ENCODE measurements at places on chromosomes 2 and 18.
A peak's percentile ranks its signal among the peaks of the same experiment; 100 is the strongest.

GRCh38 chr18:14945984-14946383 lies 198.0 kb downstream of the ANKRD30B start:
- no peak for DNase-seq

DNA sequence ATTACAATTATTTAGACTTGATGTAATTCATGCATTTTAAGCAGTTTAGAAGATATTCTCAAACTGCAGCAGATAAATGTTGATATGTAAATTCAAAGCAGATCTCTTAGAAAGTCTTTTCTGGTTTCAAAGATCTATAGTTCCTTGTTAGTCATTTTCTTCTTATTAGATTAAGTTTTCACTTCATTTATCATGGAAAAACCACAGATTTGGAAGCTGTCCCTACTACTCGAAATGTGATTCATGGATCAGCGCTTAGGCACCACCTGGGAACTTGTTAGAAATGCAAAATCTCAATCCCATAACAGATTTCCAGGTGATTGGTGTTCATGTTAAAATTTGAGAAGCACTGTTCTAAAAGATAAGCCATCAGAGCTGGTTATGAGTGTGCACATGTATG lies 92.8 kb upstream of the CDH2 start:
- no peak for DNase-seq

GRCh38 chr2:19949071-19949470 lies 40.8 kb downstream of the WDR35 start:
- DNase-seq, result no peak

- no peak for DNase-seq
Measured at GRCh38 chr2:69985216-69985615, 23.8 kb upstream of the ASPRV1 start.

DNA sequence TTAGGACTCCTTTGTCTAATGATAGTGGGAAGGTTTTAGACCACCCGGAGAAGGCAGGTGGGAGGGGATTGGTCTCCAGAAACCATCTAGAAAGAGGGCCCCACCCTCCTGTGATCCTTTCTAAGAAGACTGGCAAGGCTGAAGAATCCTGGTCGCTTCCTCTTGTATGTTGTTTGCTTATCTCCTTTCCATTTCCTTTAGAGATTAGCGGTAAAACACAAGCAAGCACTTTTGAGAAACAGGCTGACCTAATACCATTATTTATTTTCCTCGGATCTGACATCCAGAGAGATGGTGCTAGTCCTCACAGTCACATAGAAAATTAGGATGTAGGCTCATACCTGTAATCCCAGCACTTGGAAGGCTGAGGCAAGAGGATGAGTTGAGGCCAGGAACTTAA lies 45.2 kb upstream of the SPRED2 start:
- DNase-seq, result no peak

DNA sequence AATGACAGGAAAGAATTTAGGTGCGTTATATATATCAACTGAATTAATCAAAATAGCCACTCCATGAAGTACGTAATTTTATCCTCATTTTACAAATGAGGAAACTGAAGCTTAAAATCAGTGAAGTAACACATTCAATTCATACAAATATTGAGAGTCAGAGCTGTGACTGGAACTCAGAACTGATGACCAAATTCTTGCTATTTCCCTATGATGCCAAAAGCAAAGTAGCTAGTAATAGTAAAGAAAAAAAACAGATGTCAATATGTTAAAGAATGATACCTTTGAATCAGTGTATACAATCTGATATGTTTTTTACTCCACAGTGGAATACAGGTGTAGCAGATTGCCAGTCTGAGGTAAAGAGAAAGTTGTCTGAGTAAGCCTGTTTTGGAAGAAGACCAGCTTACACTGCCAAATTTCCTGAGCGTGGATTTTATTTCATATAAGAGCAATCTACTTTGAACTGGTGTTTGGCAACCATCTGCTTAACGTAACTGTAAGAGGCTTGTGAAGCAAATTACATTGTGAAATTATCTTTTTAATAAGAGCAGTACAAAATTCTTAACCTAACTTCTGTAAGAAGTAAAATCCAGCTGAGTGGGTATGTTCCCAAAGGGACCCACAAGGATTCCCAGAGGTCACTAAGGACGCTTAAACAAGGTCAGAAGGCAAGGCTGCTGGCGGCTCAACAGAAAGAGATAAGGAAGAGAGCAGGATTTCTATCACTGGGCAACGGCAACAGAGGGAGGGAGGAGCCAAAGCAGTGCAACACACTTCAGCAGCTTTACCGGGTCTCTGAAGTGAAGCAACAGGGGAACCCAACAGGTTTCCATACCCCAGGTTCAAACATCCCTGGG lies 85.6 kb downstream of the IKZF2 start:
- peak; percentile 48 for DNase-seq

GRCh38 chr2:101272045-101272784 lies 19.5 kb downstream of the CNOT11 start:
- no peak for DNase-seq
